ENCODE measurements at places on chromosomes 1 and 21.

DNA sequence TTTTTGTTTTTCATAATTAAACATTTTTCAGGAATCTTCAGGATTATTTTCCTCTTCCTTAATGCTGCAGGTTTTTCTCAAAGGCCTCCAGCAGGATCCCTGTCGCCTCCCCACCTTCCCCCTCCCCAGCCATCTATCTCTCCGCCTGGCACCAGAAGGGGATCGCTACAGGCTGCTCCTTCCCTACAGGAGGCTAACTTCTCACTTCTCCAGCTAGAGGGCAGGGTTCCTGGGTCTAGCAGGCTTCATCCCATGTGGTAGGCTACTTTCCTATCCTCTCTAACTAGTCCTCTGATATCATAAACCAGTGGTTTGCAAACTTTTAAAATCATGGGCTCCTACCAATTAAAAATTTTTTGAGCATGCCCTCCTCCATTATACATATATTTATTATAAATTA, 104.1 kb downstream of the KCNN3 start:
- peak; percentile 33 for DNase-seq

DNA sequence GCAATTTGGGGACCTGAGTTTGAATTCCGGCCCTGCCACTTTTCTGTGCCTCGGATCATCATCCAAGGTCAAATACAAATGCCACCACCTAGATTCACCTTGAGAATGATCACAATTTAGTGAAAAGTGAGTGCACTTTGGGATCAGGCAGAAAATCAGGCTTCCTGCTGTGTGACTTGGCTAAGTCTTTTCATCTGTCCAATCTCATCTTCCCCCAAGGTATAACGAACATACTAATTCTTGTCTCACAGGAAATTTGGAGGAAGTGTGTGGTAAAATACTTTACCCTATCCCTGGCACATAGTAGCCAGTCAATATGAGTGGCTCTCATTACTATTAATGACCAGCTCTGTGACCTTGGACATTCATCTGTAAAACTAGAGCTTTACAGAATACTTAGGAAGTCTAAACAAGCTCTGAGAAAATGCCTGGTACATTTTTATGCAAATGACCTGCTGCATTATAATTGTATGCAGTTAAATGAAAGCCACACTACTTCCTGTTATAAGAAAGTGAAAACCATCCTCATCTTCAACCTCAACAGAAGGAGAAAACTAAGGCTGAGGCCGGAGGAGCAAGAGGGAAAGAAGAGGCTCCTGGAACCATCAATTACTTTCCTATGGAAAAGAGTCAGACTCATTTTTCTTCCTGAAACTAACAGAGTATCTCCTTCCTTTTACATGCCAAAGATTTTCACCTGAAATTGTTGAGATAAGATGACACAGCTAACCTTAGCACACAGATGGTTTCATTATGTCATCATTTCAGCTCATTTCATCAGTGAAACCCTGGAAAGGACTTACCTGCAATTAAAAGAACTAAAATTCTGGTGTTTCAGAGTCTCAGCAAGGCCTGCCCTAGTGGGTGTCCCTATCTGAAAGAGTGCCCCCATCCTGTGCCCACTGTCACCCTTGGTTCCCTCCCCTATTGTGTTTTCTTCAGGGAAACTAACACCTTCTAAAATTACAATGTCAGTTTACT, 32.6 kb upstream of the RGS8 start:
- no peak for DNase-seq

GRCh38 chr21:31383770-31384169, 39.7 kb upstream of the TIAM1 start:
- DNase-seq: no peak

DNA sequence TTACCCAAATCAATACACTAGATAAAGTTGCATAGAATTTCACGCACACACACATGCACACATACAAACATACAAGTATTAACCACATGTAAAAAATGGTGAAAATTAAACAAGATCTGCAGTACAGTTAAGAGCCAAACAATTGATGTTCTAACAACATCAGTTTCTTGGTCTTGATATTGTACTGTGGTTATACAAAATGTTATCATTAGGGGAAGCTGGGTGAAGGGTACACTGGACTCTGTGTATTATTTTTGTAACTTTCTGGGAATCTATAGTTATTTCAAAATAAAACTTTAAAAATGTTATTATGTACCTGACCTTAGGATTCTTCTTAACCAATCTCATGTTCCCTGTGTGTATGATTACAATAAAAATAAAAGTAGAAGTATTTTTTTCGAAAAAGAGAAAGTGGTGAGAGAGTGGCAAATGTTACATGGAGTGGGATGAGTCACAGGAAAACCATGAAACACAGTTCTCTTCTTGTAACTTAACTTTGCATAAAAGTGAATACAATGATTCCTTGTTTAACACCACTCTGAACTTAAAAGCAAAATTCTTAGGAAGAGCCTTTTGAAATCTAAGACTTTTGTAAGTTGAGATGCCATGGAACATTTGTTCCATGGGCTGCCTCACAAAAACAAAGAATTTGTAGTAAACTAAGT, 101.6 kb upstream of the RUNX1 start:
- DNase-seq: peak; percentile 65

- no peak for DNase-seq
These were observed 36.9 kb upstream of the PADI2 start for GRCh38 chr1:17156108-17156507.

DNA sequence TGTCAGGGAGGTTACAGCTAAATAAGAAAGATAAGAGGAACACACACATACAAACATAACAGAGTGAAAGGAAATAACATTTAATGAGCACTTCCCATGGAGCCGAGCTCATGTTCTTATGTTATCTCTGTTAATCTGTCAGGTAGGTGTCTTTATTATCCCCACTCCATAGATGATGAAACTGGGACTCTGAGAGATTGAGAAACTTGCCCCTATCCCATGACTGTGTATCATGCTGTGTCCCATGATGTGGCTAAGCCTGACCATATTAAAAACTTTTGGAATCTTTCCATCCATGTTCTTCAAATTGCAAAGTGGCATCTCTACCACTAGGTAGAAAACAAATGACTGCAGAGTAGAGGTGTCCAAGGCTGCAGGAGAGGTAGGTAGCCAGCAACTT, 285.2 kb upstream of the SGIP1 start:
- no peak for DNase-seq

- DNase-seq: no peak
These were observed 1.5 kb downstream of the MXRA8 start for GRCh38 chr1:1356796-1357401.

DNA sequence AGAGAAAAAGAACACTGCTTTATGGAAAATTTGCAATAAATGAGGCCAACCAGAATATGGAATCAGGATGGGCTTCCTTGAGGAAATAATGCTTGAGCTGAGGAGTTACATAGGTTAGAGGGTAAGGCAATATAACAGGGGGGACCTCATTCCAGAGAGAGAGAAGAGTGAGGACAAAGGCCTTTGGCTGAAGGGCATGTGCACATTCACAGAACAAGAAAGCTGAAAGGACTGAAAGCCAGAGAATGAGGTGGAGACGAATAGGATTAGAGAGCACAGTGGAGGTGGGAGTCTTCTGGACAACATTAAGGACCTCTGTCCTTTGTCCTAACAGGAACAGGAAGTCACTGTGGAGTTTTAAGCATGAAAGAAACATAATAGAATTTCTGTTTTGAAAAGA, 60.7 kb upstream of the MROH9 start:
- no peak for DNase-seq

- DNase-seq: no peak
These were observed 14.8 kb downstream of the PSEN2 start for GRCh38 chr1:226884966-226885820.

GRCh38 chr1:63533931-63534330, 10.6 kb downstream of the EFCAB7 start:
- no peak for DNase-seq

DNA sequence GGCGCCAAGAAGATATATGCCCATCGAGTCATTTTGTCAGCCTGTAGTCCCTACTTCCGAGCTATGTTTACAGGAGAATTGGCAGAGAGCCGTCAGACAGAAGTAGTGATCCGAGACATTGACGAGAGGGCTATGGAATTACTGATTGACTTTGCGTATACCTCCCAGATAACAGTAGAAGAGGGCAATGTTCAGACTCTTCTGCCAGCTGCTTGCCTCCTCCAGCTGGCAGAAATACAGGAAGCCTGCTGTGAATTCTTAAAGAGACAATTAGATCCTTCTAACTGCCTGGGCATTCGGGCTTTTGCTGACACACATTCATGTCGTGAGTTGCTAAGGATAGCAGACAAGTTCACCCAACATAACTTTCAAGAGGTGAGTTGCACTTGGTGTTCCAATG, 19.1 kb downstream of the KLHL20 start:
- no peak for DNase-seq

GRCh38 chr1:162944974-162945674, 84.1 kb upstream of the CCDC190 start:
- DNase-seq: no peak

GRCh38 chr1:220563564-220563963, 35.6 kb downstream of the MARK1 start:
- no peak for DNase-seq

GRCh38 chr1:79059341-79059740, 52.8 kb upstream of the ADGRL4 start:
- peak; percentile 53 for DNase-seq

GRCh38 chr1:245411245-245412036, 256.7 kb downstream of the KIF26B start:
- DNase-seq: peak; percentile 65

DNA sequence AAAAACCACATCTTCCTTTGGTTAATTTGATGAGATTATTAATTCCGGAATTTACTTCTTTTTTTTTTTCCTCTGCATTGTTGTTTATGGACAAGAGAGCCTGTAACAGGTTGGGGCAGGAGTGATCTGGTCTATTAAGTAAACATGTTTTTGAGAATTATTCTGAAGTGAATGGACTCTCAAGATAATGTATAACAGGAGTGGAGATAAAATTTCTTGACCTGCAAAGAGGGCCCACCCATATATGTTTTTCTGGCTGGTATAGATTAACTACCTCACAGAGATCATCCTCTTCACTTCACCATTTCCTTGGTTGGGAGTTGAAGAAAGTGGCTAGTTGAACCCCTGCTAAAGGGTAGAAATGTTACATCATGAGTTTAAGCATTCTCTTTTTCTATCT, 10.7 kb downstream of the DDI2 start:
- no peak for DNase-seq

GRCh38 chr1:151686561-151686960, 30.0 kb downstream of the CELF3 start:
- DNase-seq: no peak

DNA sequence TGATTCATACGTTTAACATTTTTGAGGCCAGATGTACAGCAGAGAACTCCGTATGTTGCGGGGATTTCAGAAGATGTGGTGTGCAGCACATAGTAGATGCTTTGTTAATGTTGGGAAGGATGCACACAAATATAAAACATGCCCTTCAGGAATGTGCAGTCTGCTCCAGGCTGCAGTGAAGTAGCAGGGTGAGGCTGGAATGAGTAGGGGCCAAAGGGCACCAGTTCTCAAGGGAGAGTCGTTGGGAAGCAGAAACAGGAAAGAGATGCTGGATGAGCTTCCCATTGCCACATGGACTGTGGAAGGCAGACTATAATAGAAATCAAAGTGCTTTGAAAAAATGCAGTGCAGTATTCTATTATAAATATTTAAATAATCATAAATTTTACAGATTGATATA, 126.9 kb downstream of the NOS1AP start:
- DNase-seq: no peak

GRCh38 chr21:46116189-46116775, 18.4 kb downstream of the COL6A2 start:
- no peak for DNase-seq

GRCh38 chr1:153791648-153792253, 16.5 kb downstream of the SLC27A3 start:
- DNase-seq: peak; percentile 50

DNA sequence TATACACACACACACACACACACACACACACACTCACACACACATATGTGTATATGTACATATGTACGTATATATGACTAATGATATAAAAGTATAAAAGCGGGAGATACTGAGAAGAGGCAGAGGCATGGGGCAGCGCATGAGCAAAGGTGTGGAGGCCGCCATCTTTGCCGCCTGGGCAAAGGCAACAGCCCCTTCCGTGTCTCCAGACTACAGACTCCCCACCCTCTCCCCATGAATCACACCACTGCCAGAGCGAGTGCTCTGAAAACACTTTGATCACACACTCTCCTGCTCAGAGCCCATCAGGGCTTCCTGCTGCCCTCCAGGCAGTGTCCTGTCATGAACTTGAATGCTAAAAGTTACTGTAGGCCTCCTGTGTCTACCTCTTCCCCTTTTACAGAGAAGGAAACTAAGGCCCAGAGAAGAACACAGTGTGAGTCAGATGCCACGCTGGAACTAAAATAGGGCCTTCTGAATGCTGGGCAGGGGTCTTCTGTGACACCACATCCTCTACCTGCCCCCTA, 54.7 kb upstream of the SSBP3 start:
- DNase-seq: no peak
